ENCODE measurements at places on chromosomes 12 and 14.
A peak's percentile ranks its signal among the peaks of the same experiment; 100 is the strongest.

- no peak for DNase-seq
These were observed 239.3 kb upstream of the PRICKLE1 start for GRCh38 chr12:42828836-42829235.

DNA sequence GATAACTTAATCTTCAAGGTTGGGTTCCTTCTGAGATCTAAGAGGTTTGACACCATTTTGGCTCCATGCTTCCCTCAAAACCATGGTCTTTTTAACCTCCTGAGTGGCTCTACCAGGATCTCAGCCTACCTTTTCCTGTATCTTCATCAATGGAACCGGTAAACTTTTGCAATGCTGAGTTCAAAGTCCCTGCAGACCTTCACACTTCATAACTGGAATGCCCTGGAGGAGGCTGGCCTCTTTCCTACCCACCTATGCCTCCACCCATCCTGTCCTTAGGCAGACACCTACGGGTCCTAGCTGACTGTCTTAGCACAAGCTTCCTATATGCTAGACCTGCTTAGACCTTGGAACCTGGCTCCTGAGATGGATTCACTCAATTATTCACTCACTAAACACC is 89.5 kb upstream of the EEA1 start:
- DNase-seq: no peak

DNA sequence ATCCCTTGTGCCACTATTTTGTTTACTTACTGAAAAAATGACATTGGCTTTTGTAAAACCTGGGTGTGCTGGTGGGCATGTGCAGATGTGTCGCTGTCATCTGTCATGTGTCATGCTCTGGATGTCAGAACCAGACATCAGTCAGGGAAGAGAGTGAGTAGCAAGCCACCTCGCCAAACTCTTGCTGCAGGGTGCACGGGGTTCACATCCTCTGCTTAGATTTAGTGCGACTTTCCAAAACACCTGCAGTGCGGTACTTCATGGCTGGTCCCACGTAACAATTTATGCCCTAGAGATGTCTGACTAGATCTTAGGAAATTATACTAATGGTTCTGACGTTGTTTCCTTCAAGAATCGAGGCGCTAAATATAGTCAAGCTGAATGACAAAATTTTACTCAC is 106.7 kb downstream of the CRADD start:
- peak; percentile 46 for DNase-seq

GRCh38 chr14:90544566-90544965 is 147.7 kb downstream of the CALM1 start:
- DNase-seq: no peak

- DNase-seq: peak; percentile 3
These were observed 55.0 kb upstream of the NELL2 start for GRCh38 chr12:44930972-44931600.

- no peak for DNase-seq
These were observed 3.4 kb downstream of the PAH start for GRCh38 chr12:102913453-102914226.

- no peak for DNase-seq
These were observed 244.2 kb downstream of the CACNA1C start for GRCh38 chr12:2297004-2297403.

DNA sequence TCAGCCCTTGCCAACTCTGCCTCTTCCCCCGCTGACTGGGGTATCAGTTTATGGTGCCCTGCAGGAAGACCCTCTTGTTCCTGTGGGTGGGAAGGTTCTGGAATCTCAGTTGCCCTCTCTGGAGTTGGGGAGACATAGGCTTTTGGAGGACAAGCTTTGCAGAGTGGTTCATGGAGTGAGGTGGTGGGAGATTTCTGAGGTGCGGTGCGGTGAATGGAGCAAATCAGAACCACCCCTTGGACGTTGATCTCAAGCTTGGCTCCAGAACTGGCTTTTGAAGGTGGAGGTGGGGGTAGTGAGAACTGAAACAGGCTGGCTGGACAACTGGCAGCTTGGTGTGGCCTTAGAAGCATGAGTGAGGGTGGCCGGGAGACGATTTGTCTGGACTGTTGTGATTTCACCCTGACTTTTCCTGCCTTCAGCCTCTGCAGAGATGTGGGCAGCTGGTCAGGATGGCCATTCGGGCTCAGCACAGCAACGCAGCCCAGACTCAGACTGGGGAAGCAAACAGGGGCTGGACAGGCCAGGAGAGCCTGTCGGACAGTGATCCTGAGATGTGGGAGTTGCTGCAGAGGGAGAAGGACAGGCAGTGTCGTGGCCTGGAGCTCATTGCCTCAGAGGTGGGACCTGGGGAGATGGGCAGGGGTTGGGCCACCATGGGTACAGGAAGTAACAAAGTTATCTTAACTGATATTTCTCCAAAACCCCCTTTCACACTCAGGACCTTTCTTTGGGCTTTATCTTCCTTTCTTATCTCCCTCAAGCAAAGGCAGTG is 1.1 kb downstream of the SHMT2 start:
- no peak for DNase-seq

GRCh38 chr12:126944684-126945083 is 1322.3 kb upstream of the TMEM132C start:
- DNase-seq: no peak

DNA sequence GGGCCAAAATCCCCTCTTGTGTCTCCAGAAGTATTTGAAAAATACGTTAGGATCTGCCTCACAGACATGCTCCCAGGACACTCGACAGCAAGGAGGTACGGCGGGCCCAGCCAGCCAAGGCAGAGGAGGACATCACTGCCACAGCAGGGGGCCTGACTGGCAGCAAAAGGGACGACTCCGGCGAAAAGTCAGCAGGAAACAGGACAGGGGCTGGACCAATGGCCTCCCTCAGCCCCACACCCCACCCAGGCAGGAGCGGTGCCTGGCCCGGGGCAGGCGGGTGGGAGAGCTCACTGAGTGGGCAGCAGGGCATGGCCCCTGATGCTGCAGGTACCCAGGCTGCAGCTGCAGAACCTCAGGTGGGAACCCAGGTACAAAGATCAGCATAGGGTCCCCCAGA is 17.8 kb downstream of the BRF1 start:
- DNase-seq: no peak

DNA sequence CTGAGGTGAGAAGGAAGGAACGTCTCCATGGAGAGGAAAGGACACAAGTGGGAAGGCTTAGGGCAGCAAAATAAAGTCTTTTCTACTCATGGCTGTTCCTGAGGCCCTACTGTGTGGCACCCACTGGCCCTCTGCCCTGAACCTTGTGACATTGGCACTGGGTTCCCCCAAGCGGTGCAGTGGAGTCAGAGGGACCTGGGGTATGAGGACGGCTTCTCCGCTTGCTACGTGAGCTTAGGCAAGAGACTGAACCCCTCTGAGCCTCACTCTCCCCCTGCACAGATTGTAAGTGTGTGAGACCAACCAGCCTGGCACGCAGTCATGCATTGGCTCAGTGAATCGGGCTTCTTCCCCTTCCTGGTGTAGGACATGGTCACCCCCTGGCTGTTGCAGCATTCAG is 19.7 kb downstream of the SLC6A12 start:
- no peak for DNase-seq

DNA sequence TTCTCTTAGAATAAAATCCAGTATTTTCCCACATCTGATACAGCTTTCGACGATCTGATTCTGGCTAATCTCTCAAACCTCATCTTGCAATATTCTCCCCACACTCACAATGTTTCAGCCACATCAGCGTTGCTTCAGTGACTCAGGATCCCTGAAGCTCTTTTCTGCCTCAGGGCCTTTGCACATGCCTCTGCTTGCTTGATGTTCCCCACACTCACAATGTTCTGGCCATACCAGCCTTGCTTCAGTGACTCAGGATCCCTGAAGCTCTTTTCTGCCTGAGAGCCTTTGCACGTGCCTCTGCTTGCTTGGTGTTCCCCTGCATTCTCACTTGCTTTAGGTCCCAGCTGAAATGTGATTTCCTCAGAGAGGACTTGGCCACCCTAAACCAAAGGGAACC is 2.6 kb downstream of the C12orf42 start:
- no peak for DNase-seq

- DNase-seq: no peak
These were observed 89.3 kb upstream of the ALX1 start for GRCh38 chr12:85190728-85191127.

DNA sequence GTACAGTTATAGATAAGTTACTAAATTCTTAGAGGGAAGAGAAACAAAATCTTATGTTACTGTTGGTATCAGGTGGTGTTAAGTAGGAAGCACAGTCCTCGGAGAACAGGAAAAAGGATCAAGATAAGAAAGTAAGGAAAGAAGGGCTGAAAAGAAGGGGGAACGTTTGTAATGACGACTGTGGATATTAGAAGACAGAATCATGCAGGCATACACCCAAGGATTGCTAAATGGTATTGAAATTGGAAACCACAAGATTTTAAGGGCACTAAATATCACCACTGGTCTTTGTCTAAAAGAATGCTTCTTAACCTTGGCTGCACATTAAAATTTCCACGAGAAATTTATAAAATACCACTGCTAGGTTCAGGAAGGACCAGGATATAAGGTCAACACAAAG is 34.1 kb upstream of the ERGIC2 start:
- no peak for DNase-seq

DNA sequence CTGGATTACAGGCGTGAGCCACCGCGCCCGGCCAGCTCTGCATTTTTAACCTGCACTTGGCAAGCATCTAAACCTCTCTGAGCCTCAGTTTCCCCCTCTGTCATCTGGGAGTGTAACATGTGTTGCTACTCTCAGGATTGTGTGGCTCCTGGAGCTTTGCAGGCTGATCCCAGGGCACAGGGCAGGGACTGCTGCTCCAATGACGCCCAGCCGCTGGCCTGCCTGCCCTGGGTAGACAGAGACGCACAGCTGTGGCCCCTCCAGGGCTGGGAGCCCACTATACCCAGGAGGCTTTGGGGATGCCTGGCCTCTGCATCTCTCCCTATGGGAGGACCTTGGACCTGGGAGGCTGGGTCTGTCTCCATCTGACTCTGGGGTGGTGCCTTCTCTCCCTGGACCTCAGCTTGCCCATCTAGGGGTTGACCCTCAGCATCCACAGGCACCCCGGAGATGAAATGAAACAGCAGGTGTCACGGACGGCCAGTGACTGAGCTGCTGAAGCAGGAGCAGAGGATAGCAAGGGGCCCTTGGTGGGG is 13.7 kb downstream of the ARL6IP4 start:
- no peak for DNase-seq

DNA sequence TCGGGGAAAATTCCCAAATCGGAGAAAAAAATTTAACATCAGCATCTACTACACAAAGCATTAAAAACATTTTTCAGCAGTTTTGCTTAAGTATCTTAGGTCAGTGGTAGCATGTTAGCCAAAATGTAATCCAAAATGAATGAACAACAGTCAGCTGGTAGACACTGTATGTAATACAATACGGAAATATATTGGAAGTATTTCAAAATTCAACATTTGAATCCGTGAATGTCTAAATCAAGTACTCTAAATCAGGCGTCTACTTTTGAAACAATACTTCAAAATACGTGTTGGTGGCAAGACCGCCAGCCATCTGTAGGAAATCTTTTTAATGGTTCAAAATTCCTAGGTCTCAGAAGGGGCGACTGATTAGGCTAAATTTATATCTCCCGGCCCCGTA is 1.1 kb downstream of the SCAF11 start:
- no peak for DNase-seq

DNA sequence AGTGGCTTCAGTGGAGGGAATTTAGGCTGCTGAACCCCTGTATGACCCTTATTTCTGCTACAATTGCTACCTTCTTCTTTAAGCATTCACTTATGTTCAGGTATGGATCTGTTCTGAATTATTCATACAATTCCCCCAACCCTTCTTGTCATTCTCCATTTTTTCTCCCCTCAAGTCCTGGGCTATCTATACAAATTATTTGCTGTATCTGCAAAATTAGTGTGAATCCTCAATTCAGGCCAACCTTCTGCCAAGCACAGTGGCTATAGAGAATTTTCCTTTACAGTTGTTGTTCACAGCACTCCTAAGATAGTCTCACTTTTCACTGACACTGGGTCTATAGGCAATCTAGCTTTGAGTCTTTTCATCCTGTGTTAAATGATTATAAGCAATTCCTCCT is 119.2 kb upstream of the CNTN1 start:
- no peak for DNase-seq

- DNase-seq: no peak
These were observed 814.7 kb downstream of the GALC start for GRCh38 chr14:87178277-87178676.

DNA sequence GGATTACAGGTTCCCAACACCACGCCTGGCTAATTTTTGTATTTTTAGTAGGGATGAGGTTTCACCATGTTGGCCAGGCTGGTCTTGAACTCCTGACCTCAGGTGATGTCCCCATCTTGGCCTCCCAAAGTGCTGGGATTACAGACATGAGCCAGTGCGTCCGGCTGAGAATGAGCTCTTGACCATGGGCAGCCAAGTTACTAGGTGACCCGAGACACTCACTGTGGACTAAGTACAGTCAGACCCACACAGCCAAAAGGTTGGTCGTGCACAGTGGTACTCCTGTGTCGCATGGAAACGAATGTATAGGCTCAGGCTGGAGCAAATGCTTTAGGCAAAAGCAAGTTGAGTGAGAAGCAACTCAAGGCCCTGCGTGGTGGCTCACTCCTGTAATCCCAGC is 21.0 kb downstream of the DLK1 start:
- no peak for DNase-seq

DNA sequence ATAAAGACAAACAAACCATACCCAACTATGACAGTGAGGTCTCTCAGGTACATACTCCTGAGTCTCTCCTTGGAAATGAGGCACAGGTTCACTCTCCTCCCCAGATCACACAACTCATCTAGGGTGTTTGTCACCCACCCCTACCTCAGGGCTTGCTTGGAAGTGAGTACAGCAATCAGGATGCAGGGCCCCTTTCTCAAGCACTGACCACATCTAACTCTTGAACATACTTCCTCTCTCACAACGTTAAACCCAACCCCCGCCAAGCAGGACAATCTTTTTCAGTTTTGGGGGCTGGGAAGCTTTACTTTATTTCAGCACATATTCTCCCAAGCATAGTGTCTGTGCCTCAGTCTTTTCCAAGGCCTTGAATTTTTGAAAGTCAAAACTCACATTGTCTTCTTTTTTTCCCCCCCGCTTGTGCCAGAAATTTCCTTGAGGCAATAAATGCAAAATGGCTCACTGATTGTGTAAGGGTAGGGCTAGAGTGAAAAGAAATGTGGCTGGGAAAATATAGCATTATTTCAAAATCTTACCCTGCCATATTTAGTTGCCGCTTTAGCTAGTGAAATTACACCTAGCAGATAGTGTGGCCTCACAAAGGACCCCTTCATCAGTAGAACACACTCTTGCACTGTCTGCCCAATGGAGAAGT is 2.4 kb upstream of the GPR65 start:
- no peak for DNase-seq

DNA sequence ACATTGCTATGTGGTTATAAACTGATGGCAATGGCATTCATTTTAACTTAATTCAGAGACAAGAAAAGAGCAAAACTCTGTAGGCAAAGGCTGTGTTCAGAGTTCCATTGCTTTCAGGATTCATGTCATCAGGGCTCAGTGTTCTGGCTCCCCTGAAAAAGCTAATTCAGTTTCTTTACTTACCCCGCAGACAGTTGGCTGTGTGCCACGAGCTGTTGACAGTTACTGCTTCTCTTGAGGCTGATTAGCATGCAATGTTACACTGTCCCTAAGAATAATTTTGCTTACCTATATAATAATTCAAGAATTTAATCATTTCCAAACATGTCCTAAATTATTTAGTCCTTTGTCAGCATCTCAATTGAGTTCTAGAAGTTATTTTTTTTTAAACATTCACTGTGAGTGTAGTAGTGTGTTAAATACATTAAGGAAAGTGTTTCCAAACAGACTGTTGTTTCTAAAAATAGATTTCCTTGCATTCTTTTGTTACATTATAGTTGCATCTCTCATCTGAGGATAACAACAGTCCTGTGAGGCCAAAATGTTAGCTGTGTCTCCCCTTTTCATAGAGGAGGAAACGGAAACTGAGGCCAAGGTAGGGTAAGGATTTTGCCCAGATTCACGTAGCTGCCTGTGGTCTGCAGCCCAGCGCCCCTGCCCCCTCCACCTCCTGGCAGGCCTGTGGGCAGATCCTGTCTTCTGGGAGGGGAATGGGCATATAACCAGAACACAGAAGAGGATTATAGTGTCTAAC is 98.6 kb downstream of the PELI2 start:
- no peak for DNase-seq

All from effector CD4-positive, alpha-beta T cell (primary cell).